ENCODE measurements at places on chromosomes 7 and 10. TPM values are rescaled to one million over a fixed set of nuclear protein-coding genes. Genes with fewer than 3 reads are reported as not detected.

Gene DNAH11
- total RNA-seq, result under 0.01 TPM

Gene HABP2
- not detected for total RNA-seq

Gene LIPJ
- not detected for total RNA-seq

Gene NDUFB2
- 496 TPM for total RNA-seq

Gene ZNF25
- total RNA-seq, result 8.1 TPM

Gene GIMAP7
- total RNA-seq, result not detected

Gene SLC13A1
- not detected for total RNA-seq

Gene BAMBI
- total RNA-seq, result 64.5 TPM

Gene FAM185A
- total RNA-seq, result 3.1 TPM

Gene NACAD
- 2.3 TPM for total RNA-seq

Gene FOXI2
- total RNA-seq, result not detected

Gene CTAGE8
- not detected for total RNA-seq

Gene PKD2L1
- total RNA-seq, result not detected

Gene CTBP2
- 44.9 TPM for total RNA-seq

Gene SUN3
- not detected for total RNA-seq

Gene VAX1
- total RNA-seq, result not detected
